ENCODE measurements at places on chromosomes 7 and 10. TPM values are rescaled to one million over a fixed set of nuclear protein-coding genes. Genes with fewer than 3 reads are reported as not detected.

PNLIPRP3 gene
- total RNA-seq = not detected

CTBP2 gene
- 75.1 TPM for total RNA-seq

CHST3 gene
- total RNA-seq = 15.2 TPM

LIPK gene
- total RNA-seq = not detected

PIK3CG gene
- total RNA-seq = not detected

LSM5 gene
- 145 TPM for total RNA-seq

ZNF853 gene
- total RNA-seq = 0.59 TPM

LOXL4 gene
- 0.09 TPM for total RNA-seq

ARHGEF35 gene
- total RNA-seq = 0.84 TPM

GOLGA7B gene
- total RNA-seq = 0.02 TPM

SFRP5 gene
- total RNA-seq = not detected

GIMAP6 gene
- not detected for total RNA-seq

NACAD gene
- total RNA-seq = not detected

TLX1 gene
- total RNA-seq = not detected

CRYGN gene
- 0.07 TPM for total RNA-seq

TMEM270 gene
- total RNA-seq = not detected

TMEM229A gene
- not detected for total RNA-seq

PTPN20 gene
- 21.1 TPM for total RNA-seq

ATP5F1C gene
- total RNA-seq = 327 TPM

GARIN1A gene
- 0.03 TPM for total RNA-seq

C7orf33 gene
- not detected for total RNA-seq

CELF2 gene
- 0.14 TPM for total RNA-seq

OR6B1 gene
- total RNA-seq = not detected

SNX10 gene
- 18.3 TPM for total RNA-seq

HOXA5 gene
- 7.5 TPM for total RNA-seq

WNT8B gene
- 0.10 TPM for total RNA-seq

Data from NCI-H460 (cell line).